ENCODE measurements at places on chromosomes 6 and 20. TPM values are rescaled to one million over a fixed set of nuclear protein-coding genes. Genes with fewer than 3 reads are reported as not detected.
A peak's percentile ranks its signal among the peaks of the same experiment; 100 is the strongest.

DNA sequence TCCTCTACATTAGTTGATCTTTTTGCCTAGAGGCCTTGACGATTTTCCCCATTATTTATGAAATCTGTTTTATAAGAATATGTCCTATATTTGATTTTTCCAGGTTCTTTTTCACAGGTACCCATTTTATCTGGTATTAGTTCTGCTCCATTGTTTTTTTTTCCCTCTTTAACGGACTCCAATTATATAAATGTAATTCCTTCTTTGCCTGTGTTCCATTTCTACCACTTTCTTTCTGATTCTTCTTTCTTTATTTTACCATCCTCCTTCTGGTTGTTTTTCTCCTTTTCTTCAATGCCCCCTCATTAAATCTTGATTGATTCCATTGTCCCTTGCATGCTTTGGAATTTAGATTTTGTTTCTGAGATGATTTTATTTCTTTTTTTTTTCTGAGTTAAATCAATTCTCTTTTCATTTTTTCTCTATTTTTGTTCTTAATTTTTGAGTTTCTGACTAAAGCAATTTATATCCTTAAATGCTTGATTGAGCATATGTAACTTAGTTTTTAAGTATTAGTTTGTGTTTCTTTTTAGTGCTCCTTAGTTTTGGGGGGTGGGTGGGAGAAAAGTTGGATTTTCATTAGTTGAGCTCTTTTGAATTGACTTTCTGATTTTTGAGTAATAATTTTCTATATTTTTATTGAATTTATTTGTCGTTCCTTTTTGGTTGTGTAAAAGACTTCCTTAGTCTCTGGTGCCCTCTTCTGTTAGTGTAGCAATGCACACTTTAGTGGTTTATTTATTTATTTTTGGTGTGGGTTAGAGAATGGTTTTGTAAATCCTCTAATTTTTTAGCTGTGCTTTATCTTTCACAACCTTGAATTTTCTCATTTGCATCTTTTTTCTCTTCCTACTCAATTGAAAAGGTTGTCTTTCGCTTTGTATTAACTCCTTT is 140.8 kb downstream of the FARS2 start:
- peak; percentile 37 for DNase-seq

The OR2B6 gene
- not detected for total RNA-seq

- no peak for DNase-seq
Observed at GRCh38 chr6:13034316-13034715, 294.0 kb downstream of the TBC1D7 start.

The HEY2 gene
- total RNA-seq, result not detected

- peak; percentile 45 for DNase-seq
Observed at GRCh38 chr20:12882832-12883506, 125.8 kb upstream of the SPTLC3 start.

GRCh38 chr20:53839423-53840176 is 230.8 kb downstream of the BCAS1 start:
- DNase-seq, result no peak

DNA sequence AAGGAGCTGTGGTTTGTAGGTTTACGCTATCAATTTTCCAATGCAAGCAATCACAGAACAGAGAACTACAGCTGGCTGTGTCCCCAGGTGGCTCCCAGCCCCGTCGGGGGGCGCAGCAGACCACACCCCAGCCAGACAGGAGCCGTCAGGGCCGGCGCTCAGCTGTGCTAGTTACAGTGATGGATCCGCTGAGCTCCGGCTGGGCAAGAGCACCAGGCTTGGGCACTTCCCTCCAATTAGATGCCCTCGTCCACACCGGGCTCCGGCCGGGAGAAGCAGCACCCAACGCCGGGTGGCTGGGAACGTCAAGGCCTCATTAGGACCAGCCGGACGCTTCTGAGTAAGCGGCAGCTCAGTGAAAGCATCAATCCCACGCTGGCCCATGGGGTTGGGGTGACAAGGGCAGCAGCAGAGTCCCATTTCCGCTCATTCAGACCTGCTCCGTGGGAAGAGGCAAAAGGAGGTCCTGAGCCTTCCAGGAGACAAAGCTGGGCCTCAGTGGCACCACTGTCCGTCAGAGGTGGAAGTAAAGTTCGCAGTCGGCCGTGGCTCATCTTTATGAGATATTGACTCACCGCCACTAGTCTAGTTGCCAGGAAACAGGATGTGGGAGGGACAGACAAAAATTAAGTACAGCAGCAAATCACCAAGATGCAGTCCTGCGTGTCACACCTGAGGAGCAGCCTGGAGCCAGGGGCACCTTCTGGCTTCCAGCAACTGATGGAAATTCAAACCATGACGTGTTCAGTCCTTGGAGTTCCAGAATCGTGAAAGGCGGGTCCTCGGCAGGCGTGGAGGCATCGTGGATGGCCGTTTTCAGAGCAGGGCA is 164.1 kb downstream of the TAF4 start:
- peak; percentile 4 for DNase-seq

The MACROD2 gene
- not detected for total RNA-seq

GRCh38 chr20:18657575-18657974 is 69.7 kb downstream of the DTD1 start:
- DNase-seq, result peak; percentile 87

DNA sequence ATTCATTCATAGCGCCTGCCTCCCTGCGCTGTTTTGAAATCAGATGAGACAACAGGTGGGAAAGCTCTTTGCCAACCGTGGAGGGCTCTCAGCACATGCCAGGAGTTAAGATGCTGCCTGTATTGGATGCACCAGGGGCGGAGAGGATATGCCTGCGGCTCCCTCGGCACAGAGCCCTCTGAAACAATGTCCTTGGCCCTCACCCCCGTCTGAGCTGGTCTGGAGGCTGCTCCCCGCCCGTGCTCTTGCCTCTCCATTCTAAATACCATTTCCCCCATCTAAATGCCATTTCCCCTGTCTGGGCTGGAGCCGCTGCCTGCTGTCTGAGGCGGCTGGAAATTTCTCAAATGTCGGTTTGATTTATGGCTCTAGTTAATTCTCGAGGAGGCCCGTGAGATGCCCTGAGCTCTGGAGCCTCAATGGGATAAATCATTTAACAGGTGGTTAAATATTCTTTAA is 50.8 kb upstream of the MLN start:
- no peak for DNase-seq

DNA sequence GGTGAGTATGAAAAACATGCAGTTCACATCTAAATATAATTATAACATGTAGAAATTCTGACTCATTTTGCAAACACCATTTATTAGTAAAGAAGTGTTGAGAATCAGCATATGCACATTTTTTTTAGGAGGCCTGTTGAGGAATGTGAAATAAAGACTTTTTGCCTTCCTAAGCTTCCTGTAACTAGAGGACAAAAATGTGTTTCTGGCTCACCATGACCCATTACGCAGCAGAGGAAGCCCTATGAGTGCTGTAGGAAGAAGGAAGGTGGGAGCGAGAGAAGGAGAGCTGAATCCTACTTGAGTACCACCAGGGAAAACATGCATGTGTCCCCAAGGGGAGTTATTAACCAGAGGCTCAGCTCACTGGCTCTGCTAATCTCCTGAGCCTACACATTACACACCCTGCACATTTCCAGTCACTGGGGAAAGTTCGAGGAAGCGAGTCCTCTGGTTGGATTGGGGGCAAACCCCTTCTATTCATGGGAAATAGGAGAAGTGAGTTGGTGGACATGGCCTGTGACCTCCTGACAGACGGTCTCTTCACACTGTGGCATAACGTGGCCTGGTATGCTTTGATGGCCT is 540.5 kb upstream of the JAG1 start:
- no peak for DNase-seq

DNA sequence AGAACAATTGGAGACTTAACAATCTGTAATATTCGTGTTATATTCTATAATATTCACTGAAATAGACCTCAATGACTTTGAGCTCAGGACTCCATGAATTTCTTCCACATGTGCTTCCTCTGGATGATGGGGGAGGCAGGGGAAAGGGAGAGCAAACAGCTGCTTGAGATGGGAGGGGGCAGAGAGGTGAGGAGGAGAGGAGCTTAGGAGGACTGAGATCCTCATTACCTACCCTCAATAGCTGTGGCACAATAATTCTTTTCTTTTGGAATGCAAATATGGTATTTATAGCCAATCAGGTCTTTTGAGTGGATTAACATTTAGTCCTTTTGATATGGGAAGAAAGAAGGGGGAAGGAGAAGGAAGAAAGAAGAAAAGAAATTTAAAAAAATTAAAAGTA is 64.1 kb upstream of the ZNF217 start:
- DNase-seq, result no peak

GRCh38 chr20:50876816-50877215 is 54.4 kb downstream of the ADNP start:
- DNase-seq, result no peak

DNA sequence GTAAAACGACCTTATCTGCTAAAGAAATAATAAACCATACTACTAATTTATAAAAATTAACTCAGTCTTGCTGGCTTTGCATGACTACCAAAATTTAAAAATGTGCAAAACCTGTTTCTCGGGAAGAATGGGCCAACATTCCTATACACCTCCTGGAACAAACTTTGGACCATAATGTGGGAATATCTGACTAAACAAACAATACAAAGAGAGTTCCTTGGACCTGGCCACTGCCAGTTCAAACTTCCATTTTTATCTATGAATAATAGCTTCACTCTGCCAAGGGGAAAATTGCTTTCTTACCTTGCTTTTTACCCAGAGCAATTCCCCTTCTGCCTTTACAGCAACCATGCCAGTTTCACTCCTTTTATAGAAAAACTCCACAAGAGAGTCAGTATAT is 38.7 kb upstream of the POU5F1 start:
- no peak for DNase-seq

The PAK5 gene
- total RNA-seq, result not detected

The ZNF391 gene
- 0.28 TPM for total RNA-seq
